ENCODE measurements at places on chromosomes 16 and 17.

DNA sequence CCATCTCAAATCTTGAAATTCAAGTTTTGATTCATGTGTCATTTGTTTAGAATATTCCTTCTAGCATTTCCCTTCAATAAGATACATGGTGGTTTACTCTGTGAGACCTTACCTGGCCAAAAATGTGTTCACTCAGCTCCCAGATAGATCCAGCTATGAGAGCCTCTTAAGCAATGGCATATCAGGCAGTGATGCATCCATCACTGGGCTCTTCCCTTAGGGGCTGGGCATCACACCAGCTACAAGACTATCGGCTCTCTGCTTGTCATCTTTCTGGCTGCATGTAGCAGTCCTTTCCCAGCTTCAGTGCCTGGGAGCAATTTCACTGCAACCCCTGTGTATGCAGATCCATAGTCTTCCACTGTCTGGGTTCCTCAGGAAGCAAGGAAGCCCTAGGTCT lies 40.6 kb downstream of the GOSR1 start:
- no peak for DNase-seq

- peak; percentile 41 for DNase-seq
Observed at GRCh38 chr17:74566132-74566753, 1.1 kb downstream of the CD300H start.

DNA sequence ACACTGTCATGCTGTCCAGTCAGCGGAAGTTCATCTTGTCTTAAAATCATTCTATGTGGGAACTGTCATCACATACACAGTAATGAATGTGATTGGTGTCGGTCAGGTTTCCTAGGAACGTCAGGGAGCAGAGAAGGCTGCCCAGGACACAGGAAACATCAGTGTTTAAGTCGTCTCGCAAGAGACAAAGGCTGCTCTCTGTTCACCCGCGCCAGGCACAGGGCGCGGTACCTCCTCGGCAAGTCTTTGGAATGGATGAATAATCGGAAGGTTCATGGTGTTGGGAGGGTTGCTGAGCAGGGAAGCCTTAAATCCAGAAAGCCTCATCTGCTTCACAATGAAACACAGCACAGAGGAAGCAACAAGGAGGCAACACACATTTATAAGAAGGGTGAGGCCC lies 148.2 kb downstream of the CPPED1 start:
- DNase-seq, result no peak

DNA sequence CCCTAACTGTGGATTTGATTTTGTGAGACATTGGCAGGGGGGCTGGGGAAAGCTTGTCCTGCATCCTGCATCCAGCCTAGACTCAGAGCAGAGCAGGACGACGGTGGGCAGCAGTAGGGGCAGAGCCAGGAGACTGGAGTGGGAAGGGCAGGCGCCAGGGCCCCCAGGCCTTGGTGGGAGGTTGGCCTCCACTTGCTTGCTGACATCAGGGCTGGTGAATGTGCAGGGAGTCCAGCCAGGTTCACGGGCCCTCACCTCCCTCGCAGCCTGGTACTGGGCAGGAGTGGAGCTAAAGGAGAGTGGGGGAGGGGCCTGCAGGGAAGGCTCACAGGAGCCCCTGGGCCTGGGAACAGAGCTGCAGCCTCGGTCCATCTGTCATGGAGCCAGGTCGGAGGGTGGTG lies 2.2 kb upstream of the SMTNL2 start:
- DNase-seq, result no peak

DNA sequence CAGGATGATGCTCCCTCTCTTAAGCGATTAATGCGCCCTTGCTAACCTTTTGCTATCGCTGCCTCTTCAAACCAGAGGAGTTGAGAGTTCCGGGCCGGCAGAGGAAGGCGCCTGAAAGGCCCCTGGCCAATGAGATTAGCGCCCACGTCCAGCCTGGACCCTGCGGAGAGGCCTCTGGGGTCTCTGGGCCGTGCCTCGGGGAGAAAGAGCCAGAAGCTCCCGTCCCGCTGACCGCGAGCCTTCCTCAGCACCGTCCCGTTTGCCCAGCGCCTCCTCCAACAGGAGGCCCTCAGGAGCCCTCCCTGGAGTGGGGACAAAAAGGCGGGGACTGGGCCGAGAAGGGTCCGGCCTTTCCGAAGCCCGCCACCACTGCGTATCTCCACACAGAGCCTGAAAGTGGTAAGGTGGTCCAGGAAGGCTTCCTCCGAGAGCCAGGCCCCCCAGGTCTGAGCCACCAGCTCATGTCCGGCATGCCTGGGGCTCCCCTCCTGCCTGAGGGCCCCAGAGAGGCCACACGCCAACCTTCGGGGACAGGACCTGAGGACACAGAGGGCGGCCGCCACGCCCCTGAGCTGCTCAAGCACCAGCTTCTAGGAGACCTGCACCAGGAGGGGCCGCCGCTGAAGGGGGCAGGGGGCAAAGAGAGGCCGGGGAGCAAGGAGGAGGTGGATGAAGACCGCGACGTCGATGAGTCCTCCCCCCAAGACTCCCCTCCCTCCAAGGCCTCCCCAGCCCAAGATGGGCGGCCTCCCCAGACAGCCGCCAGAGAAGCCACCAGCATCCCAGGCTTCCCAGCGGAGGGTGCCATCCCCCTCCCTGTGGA lies 16.0 kb upstream of the STH start:
- DNase-seq, result no peak

GRCh38 chr16:87425941-87426340 lies 33.8 kb downstream of the MAP1LC3B start:
- no peak for DNase-seq

- no peak for DNase-seq
Observed at GRCh38 chr16:23694265-23694643, 15.6 kb downstream of the PLK1 start.

DNA sequence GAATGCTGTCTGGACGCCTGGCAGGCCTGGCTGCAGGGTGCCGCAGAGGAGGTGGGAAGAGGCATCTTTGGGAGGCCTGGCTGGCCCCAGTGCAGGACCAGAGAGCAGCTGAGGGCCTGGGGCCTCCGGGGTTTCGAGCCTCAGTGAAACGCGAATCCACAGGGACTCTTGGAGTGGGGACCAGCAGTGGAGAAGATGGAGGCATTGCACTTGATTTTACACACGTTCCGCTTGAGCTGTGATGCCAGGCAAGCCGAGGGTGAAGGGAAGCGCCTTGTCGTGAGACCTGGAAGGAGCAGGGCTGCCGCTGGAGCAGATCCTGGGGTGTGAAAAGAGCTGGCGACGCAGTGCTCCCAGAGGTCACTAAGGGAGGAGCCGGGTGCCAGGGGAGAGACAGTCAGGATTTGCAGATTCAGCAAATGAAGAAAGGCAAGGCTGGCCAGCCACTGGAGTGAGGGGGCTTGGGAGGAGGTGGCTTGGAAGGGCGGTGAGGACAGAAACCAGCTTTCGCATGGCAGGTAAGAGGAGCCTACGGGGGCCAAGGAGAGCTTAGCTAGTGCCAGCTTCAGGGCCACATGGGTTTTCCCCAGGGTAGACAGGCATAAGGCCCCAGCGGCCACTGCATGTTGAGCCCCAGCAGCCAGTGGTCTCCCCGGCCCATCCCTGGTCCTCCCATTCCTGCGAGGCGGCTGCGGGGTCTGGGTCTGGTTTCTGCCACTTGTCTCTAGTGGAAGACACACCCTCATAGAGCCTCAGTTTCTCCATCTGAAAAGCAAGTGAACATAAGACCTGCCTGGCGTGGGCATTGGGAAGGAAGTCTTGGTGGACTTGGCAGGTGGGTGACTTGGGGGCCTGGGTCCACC lies 175.2 kb upstream of the CHMP6 start:
- no peak for DNase-seq

DNA sequence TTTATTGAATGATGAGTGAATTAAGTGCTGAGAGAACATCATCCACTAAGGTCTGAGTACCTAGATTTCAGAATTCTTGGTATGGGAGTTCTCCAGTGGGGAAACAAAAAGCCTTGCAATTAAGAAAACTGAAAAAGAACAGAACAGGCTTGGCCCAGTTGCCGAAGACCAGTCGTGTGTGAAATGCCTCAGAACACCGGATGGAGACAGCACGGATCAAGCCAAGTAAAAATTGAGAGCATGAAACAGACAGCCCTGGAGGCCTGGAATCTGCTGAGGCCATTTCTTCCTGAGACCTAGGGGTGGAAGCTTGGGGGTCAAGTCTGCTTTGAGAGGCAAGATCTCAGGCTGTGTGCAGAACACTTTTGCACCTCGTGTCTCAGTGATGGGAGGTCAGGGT lies 43.3 kb downstream of the GRIN2A start:
- no peak for DNase-seq

DNA sequence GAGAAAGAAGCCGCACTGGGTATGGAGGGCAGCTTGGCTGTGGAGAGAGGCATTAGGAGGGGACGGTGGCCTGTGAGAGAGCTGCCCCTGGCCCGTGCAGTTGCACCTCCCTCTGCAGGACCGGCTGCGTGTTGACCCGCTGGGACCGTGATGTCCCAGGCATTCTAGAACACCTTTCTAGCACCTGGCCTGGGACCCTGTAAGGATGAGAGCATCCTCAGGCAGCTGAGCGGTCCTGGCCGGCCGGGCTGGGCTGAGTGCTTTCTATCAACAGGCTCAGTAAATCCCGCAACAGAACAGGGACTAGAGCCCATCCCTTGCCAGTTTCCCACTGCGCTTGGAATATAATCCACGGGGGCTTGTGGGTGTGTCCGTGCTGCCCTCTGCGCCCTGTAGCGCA lies 14.7 kb downstream of the TBC1D24 start:
- DNase-seq, result no peak

GRCh38 chr17:66313995-66314659 lies 11.7 kb downstream of the PRKCA start:
- DNase-seq, result no peak

DNA sequence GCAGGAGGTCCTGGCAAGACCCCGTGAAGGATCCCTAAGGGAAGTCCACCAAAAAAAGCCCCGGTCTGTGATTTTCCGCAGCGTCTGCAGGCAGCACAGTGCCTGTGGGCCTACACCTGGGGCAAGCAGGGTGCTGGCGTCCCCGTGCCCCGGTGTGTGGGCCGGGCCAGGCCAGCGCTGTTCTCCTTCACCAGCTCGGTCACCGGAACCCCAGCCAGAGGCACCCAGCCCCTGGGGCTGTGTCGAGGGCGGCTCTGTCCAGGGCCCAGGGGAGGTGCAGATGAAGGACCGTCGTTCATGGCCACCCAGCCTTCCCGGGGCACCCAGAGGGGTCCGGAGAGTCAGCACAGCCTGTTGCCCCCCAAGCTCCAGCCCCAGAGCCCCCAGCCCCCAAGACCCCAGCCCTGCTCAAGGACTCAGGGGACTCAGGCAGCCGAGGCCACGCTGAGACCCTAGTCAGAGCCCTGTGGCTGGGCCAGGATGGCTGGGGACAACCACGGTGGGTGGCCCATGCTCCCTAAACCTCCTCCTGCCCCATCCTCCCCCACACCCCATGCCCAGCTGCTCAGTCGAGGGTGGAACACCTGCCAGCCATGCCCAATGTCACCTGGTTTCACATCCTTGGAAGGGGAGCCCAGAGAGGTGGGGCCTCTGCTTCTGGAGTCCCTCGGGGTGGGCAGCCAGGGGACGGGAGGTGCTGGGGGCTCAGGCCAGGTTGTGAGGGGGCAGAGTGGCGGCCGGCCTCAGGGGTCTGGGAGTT lies 5.7 kb upstream of the C1QTNF8 start:
- no peak for DNase-seq

DNA sequence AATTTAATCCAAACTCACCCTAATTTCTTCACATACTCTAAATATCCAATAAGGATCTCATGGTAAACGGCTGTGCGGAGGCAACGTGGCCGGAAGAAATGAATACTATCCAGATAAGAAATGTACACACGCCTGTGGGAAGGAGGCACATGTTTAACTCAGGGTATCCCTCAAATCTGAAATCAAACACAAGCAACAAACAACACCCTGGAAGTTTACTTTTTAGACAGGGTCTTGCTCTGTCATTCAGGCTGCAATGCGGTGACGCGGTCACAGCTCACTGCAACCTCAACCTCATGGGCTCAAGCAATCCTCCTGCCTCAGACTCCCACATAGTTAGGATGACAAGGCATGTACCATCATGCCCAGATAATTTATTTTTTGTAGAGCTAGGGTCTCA lies 21.2 kb upstream of the TRAP1 start:
- DNase-seq, result no peak

DNA sequence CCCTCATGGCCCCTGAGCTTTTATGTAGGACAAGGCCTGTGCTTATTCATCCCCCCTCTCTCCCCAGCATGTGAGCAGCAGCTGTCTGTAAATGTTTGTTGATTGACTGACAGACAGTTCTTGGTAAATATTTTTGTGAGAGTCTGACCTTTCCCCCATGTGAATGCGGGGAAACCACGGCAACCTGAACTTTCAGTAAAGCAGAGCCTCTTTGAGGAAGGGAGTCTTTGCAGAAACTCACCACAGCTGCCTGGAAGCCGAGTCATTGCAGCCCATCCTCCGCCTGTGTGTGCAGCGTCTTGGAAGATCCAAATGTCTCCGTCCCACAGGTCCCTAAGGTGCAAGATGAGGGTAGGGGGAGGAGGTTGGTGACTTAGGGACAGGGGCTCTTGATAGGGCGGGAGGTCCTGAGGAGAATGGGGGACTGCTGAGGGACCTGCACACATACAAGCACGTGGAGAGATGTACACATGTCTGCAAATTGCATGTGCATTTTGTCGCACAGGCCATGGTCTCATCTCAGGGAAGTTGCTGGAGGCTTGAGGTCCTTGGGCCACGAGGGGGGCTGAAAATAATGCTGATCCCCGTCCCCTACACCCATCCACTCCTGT lies 23.0 kb upstream of the IL21R start:
- no peak for DNase-seq

DNA sequence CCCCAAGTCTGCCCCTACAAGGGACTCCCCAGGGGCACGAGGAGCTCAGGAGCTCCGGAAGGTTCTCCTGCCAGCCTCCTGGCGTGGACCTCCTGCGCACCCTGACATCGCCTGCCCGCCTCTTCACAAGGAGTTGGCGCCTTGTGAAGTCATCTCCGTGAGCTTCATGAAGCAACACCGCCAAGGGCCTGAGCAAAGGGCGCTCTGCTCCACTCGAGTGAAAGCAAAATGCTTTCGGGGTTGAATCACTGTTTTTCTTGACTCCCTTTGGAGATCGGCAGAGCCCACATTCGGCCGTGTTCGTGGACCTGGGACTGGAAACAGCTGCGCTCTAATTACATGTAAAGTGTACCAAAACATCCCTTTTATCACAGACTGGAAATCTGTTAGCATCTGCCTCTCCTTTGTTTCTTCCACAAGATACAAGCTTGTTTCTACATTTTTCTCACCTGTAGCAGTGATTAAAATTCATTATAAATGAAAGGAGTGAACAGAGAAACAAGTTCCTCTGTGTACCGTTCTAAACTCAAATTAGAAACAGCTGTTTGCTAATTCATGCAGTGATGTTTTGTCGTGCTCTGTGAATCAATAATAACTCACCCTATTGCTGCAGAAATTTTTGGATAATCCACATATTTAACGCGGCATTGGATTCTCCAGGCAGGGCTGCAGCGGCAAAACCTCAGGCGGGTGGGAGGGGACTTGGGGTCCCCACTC lies 203.3 kb downstream of the ZNF423 start:
- DNase-seq, result no peak

GRCh38 chr16:2460391-2460713 lies 443 bp downstream of the TEDC2 start:
- DNase-seq, result no peak

DNA sequence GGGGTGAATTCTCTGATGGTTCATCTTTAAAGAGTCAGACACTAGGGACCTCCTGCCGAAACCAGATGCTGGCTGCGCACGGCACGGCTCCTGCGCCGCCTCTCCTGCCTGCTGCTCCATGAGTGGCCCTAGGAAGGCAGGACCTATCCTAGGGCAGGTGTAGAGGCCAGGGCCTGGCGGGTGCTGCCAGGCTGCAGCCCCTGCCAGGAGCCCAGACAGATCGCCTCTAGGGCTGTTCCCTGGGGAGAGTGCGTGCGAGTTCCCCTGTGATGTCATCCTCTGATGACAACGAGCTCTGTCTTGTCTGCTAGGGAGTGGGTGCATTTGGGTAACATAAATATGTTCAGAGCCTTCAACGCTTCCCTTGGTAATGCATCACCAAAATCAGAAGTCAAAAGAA lies 23.9 kb downstream of the SLC38A10 start:
- no peak for DNase-seq

Data from CD4-positive, alpha-beta T cell treated with Interferon gamma for 1 hour (primary cell).